ENCODE measurements at places on chromosomes 6 and 20.

DNA sequence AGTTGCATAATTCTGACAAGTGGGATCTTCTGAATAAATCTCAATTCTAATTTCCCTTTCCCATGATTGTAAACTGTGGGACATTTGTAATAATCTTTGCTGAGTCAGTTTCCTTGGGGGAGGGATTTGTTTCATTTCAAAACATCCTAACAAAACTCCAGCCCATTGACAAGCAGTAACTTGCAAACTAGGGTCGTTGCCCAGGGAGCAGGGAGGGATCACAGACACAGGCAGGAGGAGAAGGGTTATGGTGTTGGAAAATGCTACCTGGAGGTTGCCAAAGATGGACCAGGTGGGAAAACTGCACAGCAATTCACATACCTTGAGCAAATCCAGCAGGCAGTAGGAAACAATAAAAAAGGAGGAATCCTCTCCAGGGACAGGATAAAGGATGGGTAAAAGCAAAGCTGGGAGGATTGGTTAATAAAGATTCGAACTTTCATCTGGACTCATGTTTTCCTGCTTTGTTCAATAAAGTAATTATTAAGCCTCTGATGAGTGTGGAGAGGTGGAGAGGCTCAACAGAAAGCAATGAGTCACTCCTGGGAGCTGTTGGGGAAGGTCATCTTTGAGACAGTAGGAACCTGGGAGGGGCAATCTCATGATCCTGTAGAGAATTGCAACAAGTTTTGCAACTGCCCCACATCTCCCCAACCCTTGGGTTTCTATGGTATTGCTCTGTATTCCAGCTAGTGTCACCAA is 87.3 kb upstream of the AKIRIN2 start:
- no peak for DNase-seq

DNA sequence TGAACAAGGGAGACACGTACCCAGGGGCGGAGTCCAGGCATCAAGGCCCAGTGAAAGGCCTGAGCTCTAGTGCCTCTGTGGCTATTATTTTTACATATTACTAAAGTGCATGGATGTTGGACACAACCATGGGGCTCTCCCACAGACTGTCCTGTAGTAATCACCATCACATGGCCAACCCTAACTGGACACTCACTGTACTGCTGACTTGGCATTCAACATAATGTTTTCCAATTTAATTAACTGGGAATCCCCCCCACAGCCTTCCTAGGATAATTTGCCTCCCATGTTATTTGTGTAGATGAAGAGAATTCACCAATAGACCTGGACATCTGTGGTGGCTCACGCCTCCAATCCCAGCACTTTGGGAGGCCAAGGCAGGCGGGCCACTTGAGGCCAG is 34.5 kb downstream of the ARFGEF2 start:
- no peak for DNase-seq

GRCh38 chr20:1389703-1390580 is 2.9 kb downstream of the FKBP1A start:
- DNase-seq = no peak

GRCh38 chr6:106520711-106521401 is 108.4 kb downstream of the RTN4IP1 start:
- DNase-seq = peak; percentile 59

GRCh38 chr6:33235221-33235634 is 26.9 kb downstream of the RING1 start:
- DNase-seq = no peak

DNA sequence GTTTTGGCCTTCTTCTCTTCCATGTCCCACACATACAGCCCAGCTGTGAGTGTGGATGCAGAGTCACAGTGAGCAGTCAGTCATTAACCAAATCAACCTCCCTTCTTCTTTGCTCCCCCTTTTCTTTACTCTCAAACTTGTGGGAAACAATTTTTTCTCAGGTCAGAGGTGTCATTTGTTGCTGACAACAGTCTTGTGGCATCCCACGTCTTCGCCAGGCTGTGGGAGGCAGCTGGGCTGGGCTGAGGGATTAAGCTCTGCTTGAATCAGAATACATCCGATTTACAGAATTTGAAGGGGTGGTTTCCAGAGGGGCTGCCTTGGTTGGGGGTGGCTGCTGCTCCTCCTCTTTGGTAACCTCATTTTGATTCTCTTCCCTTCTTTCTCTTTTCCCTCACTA is 40.5 kb downstream of the SCGN start:
- no peak for DNase-seq

GRCh38 chr6:139135578-139136545 is 982 bp downstream of the HECA start:
- DNase-seq = peak; percentile 55

GRCh38 chr20:9062066-9062465 is 6.8 kb upstream of the PLCB4 start:
- no peak for DNase-seq

DNA sequence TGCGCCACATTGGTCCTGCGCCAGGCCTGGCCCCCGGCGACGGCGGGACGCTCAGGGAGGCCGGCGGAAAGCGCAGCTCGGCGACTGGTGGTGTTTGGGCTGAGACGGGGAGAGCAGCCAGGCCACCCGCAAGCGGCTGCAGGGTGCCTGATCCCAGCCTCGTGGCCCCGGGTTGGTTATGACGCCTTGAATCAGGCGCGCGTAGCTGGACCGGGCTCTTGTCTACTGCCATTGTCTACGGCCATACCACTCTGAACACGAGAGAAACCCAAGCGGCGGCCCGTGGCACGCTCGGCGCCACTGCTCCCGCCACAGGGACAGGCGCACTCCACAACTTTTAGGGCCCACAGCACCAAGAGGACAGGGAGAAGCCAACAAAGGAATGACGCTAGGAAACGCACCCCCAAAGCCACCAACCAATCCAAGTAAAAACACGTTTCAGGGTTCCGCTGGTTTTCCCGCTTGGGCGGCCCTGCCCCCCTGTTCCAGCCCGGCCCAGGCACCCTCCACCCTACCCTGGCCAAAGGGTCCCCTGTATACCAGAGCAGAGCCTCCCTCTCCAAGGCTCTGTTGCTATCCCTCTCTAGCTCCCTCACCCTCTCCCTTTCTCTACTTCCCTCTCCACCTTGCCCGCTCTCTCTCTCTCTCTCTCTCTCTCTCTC is 1849.3 kb upstream of the DEFB115 start:
- no peak for DNase-seq

DNA sequence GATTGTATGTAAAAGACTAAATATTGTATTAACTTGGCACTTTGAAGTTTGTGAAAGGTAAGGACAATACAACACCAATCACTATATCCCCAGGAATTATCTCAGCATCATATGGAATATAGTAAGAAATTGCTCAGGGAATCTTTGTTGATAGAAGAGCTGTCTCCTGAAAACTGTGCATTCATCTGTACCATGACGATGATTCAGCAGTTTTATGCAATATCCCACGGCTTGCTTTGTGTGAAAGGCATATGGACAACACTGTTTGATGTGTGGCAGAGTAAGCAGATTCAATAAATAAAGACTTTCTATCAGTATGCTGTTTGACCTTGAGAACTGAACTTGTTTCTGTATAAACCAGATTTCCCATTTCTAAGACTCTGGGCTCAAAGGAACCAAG is 147.5 kb upstream of the PLN start:
- no peak for DNase-seq

GRCh38 chr6:42661540-42662153 is 60.8 kb downstream of the PRPH2 start:
- DNase-seq = peak; percentile 80

- DNase-seq = no peak
Measured at GRCh38 chr6:42239736-42240375, 22.2 kb upstream of the MRPS10 start.

DNA sequence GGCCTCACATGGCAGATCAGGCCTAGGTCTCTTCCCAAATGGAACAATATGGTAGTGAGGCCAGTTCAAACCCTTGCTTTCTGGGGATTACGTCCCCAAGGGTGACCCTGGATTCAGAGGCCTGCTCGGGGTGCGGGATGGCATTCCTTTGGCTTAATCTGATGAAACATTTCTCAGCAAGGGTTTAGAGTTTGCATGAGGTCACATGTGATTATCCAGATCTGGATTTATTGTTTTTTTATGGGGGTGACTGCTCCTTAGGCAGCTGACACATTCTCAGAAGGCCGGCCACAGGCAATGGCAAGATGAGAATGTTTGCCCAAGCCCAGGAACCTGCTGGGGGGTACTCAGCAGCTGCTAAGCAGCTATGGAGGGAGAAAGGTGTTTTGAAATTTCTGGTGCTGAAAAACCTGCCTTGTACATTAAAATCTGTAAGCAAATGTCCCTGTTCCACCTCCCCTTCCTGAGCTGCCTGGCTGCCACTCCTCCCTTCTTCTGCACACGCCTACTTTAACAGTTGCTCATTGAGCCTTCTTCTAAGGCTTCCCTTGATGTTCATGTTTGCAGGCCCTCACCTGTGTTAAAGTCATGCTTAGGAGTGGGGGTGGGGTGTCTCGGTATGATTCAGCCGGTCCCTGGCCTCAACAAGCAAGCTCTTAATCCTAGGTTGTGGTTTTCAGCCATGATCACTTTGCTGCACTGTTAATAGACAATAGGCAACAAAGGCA is 37.9 kb upstream of the FUCA2 start:
- DNase-seq = no peak

- no peak for DNase-seq
Measured at GRCh38 chr6:159378411-159379328, 209.5 kb downstream of the FNDC1 start.

- DNase-seq = no peak
Measured at GRCh38 chr6:127415096-127415495, 44.1 kb downstream of the KIAA0408 start.

DNA sequence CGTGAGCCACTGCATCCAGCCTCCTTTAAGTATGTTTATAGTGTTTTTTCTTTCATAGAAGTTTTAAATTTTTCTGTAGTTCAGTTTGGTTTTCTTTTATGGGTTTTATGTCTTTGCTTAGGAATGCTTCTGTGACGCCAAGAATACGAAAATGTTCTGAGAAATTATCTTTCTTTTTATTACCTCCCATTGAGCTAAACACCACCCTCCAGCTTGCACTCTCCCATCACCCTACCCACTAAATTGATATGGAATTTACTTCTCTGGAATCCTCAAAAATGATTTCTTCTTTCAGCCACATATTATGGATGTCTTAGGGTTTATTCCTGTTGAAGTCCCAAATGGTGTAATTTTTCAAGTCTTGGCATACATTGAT is 38.1 kb downstream of the JARID2 start:
- no peak for DNase-seq

GRCh38 chr6:24931718-24932691 is 3.8 kb downstream of the RIPOR2 start:
- no peak for DNase-seq

GRCh38 chr6:133769463-133769862 is 119.5 kb upstream of the TCF21 start:
- no peak for DNase-seq

- DNase-seq = no peak
Measured at GRCh38 chr6:106820412-106820852, 154.1 kb downstream of the CD24 start.

GRCh38 chr6:156068881-156069280 is 613.2 kb upstream of the NOX3 start:
- no peak for DNase-seq

GRCh38 chr6:41466437-41466990 is 79.7 kb upstream of the FOXP4 start:
- DNase-seq = no peak

DNA sequence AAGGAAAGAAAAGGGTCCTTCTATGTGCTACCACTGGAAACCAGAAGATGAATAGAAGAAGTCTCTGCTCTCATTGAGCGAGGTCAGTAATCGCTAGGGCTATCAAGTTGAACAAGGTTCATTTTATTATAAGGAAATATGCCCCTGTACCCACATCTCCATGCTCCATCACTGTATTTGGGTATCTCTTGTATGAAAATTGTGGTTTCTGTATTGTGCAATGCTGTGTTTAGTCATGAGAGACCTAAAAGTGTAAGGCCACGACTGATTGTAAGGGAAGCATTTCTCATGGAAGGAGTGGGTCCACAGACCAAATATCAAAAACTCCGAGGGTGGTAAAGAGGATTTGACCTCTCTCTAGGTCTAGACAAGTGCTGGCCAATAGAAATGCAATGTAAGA is 3.6 kb upstream of the HS3ST5 start:
- no peak for DNase-seq

- DNase-seq = no peak
Measured at GRCh38 chr6:22381845-22382544, 85.2 kb upstream of the PRL start.

Data from stimulated activated CD4-positive, alpha-beta T cell treated with anti-CD3 and anti-CD28 coated beads, Interleukin-12 subunit alpha, Interleukin-12 subunit beta, amount 100 ng/mL, for 4 hours (primary cell).